Hematopoietic multipotent progenitor cell treated with erythropoietin and hydrocortisone succinate and interleukin-3 and kit ligand, for 15 days (in vitro differentiated cells): ENCODE measurements at places on chromosomes 5 and 9.

GRCh38 chr5:138975098-138975847, 100.1 kb upstream of the LRRTM2 start:
- DNase-seq = no peak

- no peak for DNase-seq
These were observed 171.1 kb upstream of the TLX3 start for GRCh38 chr5:171137768-171138525.

GRCh38 chr5:95007921-95008597, 276.8 kb downstream of the MCTP1 start:
- no peak for DNase-seq

DNA sequence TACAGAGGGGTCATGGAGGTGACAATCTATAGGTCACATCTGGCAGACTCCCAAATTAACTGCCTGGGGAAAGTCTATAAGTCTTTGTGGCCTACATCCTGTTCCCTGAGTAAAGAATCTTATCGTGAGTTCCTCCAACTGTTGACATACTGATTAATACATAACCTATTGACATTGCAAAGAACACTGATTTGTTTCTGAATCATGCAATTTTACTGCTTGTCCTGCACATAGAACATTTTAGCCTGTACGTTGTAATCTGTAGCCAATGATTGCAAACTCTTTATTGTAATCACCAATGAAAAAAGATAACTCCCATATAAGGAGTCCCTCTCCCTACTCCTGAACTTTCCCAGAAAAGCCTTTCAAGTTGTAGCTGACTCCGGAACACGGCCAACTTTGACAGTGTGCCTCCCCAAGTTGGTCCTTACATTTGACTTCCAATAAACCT, 18.8 kb upstream of the OR2K2 start:
- DNase-seq = no peak

DNA sequence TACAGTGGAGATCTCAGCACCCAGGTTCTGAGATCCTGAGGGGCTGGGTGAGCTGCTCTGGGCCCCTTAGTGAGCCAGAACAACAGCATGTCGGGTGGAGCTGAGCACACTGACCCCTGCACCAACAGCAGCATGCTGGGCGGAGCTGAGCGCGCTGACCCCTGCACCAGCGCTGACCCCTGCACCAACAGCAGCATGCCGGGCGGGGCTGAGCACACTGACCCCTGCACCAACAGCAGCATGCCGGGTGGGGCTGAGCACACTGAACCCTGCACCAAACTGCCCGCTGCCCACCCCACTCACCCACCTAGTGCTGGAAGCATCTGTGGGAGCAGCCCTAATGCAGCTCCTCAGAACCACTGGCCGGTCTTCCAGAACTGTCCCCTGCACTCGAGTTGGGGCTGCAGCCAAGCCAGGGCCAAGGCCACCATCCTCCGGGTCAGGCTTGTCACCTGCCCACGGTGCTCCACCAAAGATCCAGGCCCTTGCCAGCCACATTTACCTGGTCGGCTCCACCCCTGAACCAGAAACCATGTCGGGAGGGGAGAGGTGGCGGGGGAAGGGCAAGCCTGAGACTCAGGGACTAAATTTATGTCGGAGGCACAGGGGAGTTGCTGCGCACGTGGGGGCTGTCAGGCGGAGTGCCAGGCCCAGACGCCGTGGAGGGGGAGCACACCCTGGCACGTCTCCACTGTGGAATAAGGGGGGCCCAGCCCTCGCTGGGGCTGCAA, 80.3 kb downstream of the ADAMTS2 start:
- no peak for DNase-seq

DNA sequence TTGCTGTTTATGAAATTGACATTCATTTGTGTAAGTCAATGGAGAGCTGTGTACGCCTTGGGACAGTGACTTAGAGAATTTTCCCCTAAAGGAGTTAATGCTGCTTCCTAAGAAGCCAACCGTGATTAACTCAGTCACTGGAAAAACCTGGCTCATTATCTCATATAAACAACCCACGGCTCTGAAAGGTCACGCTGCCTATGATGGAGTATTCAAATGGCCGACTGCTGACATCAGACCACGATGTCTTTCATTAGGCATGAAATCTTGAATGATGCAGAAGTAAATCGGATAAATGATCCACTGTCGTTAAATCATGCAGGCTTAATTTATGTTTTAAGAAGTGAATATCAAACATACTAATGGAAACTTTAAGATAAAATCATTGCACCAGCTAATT, 603.7 kb downstream of the RAB3C start:
- DNase-seq = no peak

DNA sequence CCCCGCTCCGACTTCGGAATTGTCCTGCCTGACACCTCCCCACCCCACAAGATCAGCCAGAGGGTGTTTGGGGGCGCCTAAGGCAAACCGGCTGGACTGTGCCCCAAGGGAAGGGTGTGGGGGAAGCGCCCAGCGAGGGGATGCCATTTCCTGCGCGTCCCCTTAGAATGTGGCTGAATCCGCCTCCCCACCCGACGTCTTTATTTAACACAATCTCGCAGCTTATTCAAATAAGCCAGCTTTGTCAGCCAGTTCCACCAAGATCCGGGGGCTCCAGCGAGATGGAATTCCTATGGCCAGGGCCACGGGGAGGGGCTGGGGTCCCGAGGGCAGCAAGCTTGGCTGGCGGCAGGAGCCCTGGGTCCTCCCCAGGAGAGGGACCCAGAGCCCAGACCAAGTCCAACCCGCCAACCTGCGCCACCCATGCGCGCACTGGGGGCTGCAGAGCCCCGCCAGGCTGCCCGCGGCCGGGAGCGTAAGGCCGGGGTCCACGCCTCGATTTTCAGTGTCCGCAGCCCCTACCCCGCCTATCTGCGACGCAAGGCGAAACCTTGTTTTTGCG, 7.4 kb downstream of the IRX4 start:
- no peak for DNase-seq

GRCh38 chr5:125012727-125013451, 266.4 kb upstream of the ZNF608 start:
- no peak for DNase-seq

- no peak for DNase-seq
These were observed 21.1 kb downstream of the PITX1 start for GRCh38 chr5:135012951-135013391.

- no peak for DNase-seq
These were observed 120.5 kb downstream of the FBXL7 start for GRCh38 chr5:15620501-15620900.
